ENCODE measurements at places on chromosomes 13 and 19.

- no peak for DNase-seq
Measured at GRCh38 chr19:14459703-14460102, 15.5 kb downstream of the PTGER1 start.

DNA sequence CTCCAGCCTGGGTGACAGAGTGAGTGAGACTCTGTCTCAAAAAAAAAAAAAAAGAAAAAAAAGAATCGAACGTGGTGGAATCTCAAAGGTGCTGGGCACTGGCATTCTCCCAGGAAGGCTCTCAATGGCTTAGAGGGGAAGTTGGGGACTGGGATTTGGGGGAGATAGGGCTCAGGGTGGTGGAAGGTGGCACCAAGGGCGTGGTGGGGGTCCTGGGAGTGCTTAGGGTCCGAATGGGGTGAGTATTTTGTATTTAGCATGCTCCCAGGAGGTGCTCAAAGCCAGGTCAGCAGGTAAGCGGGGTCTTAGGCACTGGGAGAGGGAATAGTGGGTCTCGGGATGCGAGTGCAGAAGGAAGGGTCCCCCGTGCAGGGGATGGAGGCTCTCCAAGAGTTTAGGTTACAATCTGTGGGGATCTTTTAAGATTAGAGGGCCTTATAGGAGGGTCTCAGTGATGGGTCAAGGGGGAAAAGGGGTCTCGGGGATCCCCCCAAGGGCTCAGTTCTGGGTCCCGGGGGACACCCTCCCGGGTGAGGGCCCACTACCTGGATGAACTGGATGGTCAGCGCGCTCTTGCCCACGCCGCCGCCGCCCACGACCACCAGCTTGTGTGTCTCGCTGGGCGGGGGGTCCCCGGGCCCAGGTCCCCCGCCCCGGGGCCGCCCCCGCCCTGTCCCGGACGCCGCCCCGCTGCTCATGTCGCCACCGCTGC lies 386 bp downstream of the RRAS start:
- no peak for DNase-seq

DNA sequence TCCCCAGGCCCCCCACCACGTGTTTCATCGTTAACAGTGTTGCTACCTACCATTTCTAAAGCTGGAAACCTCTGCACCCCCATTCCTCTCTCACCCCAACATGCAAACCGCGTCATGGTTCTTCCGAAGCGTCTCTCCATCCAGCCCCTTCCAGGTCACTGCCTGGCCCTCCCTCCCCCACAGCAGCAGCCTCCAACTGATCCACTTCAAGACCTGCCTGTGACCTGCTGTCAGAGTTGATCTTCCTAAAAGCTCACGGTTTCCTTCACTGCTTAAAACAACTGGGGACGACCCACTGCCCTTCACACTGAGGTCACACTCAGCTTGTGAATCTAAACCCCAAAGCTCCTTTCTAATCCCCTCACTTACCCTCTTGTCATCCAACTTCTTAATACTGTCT lies 47.7 kb downstream of the STK24 start:
- DNase-seq = no peak

DNA sequence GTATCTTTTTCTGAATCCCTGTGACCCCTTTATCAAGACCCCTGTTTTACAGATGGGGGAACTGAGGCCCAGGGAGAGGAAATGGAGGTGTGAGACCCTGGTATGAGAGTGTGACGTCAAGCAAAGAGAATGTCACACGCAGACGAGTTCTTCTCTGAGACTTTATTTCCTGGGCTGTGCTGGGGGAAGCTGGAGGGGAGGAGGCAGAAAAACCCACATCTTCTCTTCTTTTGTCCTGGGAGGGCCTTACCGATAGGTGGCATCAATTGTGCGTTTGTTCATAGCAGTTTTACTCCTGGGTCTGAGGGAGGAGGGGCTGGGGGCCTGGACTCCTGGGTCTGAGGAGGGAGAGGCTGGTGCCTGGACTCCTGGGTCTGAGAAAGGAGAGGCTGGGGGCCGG lies 4.9 kb upstream of the KLK15 start:
- DNase-seq = no peak

GRCh38 chr19:1728816-1729567 lies 24.3 kb upstream of the ONECUT3 start:
- no peak for DNase-seq

GRCh38 chr13:109110159-109110558 lies 480.7 kb downstream of the MYO16 start:
- no peak for DNase-seq

GRCh38 chr19:27911122-27911898 lies 1301.6 kb downstream of the UQCRFS1 start:
- no peak for DNase-seq

DNA sequence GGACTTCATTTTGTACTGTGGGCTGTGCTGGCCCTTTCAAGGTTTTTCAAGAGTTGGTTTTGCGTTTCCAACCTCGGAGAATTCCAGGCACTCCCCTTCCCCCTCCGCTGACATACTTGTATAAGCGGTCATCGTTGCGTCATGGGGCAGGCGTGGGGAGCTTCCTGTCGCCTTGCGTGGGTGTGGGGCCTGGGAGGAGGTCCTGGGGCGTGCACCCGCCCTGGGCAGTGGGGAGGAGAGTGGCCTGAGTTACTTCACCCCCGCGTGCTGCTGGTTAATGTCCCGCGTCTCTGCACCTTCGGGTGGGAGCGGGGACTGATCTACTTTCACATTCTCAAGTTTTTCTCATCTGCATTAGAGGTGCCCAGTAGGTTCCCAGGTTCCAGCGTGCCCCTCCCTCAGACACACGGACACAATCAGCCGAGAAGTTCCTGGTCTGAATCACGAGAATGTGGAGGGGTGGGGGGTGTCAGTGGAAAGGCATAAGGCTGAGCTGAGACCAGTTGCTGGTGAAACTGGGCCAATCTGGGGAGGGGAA lies 4.1 kb downstream of the IER2 start:
- DNase-seq = no peak

- DNase-seq = peak; percentile 18
Measured at GRCh38 chr13:34357435-34358232, 539.7 kb downstream of the RFC3 start.

DNA sequence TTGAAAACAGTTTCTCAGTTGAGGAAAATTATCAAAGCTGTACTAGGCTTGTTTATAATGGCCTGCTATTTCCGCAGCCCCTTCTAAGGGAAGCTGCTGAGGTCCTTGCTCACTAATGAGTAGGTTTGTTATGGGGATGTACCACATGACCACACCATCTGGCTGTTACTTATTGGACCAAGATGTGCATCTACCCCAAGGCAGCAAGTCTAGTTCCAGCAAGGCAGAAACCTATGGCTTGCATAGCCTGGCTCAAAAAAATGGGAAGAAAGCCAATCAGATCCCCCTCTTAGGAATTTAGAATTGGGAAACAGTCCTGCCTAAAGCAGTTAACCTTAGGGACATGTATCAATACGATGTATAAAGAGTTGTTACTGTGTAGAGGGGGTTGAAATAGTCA lies 186.5 kb upstream of the SPRY2 start:
- no peak for DNase-seq

DNA sequence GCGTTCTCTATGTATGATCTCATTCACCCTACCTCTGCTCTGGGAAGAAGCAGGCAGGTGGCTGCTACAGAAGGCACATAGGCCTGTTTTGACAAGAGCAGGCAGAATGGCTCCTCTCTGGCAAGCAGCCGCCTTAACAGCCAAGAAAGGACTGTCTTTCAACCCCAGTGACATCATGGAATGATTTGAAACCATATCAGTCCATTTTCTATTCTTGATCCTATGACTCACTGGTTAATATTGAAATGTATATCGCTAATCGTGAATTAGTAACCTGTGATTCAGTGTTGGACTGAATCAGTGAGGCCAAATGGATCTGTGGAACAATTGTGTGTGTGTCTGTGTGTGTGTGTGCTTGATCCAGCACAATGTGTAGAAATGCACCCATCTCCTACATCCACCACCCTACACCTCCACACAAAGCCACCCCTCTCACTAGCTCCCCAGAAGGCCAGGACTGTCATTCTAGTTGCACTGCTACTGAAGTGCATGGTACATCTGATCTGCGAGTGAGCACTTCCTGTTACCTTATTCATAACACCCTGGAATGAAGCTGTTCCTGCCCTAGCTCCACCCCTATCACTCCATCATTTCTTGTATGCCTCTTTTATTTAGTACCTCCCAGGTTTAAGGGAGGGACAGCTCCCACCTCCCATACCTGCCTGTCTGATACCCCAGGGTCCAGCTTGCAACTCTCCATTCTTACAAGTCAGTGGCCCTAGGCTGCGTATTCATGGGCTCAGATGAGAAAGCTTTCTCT lies 460.0 kb downstream of the FOXO1 start:
- DNase-seq = no peak

DNA sequence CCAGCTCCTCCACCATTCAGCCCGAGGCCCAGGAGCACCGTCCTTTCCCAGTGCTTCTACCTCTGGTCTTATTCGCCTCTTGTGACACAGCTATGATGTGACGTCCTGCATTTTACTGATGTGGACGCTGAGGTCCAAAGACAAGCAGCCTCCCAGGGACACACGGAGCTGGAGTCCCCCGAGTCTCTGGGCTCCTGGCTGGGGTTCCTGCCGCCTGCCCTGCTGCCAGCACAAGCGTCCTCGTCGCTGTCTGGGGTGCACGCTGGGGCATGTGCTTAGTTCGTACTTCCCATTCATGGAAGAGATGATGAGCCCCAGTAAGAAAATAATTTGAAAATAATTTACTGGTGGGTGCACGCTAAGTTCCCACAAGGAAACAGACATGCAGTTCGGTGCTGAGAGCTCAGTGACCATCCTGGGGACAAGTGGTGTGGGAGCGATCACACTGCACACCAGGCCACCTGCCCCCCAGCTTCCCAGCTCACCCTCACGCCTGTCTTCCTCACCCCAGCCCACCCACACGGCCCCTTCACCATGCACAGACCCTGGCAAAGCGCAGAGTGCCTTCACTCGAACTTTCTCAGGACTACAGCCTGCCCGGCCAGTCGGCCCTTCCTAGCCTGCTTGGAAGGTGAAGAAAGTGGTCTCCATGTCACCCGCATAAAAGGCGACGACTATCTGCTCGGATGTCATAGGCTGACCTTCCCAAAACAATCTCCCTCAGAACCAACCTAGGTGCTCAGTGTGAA lies 14.2 kb upstream of the CFAP97D2 start:
- DNase-seq = no peak

- DNase-seq = no peak
Measured at GRCh38 chr19:51157265-51157664, 15.2 kb downstream of the SIGLEC7 start.

DNA sequence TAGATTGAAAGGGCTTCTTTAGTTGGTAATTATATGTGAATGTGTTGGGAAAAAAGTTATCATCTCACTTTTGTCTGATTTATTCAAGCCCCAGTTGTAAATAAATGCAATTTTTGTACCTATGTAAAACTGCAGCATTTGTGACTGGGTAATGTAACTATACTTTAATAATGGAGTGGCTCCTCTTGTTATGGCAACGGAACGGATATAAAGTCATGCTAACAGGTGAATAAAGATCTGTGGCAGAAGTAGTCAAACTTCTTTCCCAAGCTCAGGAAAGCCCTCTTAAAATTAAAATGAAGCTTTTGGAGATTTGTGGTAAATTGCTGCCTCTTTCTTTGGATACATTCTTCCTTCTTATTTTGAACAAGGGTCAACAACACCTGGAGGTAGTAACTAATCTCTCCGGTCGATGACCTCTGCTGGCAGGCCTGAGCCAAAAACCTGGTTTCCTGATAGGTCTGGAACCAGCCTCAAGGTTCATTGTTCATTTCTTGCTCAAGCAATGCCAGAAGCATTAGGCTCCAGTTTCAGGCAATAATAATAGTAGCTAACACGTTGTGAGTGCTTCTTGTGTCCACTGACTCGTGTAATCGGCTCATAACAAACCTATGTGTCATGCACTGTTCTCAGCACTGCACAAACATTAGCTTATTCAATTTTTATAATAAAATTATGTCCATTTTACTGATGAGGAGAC lies 313.4 kb upstream of the DACH1 start:
- DNase-seq = no peak

DNA sequence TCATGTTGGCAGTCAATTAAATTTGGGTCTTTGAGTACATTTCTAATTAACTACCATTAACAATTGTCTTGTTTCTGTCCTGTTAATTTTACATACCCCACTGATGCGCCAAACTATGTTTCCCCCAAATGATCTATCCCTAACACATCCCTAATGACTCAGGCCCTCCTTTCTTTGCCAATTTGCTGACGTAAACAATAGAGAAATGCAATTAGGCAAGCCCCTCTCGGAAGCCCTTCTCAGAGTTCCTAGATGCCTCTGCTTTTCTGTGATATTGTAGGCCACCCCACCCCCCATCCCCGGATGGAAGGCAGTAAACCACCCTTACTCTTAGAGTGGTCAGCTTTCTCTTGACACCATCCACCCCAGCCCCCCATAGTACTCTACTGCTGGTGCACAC lies 74.2 kb downstream of the FLT1 start:
- no peak for DNase-seq

GRCh38 chr19:10230861-10231611 lies at the start of gene S1PR2:
S1PR2 (minus strand) TSS chr19:10231331; CDS start chr19:10224905, 6,426 bp downstream.
- DNase-seq = no peak

- DNase-seq = no peak
Measured at GRCh38 chr13:113479179-113479578, 11.3 kb downstream of the DCUN1D2 start.
